ENCODE measurements at places on chromosomes 1 and 21.
A peak's percentile ranks its signal among the peaks of the same experiment; 100 is the strongest.

GRCh38 chr1:209490013-209490412 lies 93.5 kb upstream of the CAMK1G start:
- no peak for DNase-seq

GRCh38 chr1:118992868-118993699 lies 4.9 kb upstream of the TBX15 start:
- no peak for DNase-seq

DNA sequence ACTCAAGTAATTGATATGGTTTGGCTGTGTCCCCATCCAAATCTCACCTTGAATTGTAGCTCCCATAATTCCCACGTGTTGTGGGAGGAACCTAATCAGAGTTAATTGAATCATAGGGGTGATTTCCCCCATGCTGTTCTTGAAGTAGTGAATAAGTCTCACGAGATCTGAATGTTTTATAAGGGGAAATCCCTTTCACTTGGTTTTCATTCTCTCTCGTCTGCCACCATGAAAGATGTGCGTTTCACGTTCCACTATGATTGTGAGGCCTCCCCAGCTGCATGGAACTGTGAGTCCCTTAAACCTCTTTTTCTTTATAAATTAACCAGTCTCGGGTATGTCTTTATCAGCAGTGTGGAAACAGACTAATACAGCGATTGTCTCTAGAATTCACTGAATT lies 135.4 kb downstream of the BACH1 start:
- no peak for DNase-seq

- DNase-seq = no peak
These were observed 87.8 kb upstream of the MAP1LC3C start for GRCh38 chr1:242086706-242087105.

GRCh38 chr1:23356471-23357137 lies 12.5 kb upstream of the HNRNPR start:
- no peak for DNase-seq

- DNase-seq = peak; percentile 46
These were observed 32.3 kb upstream of the ID3 start for GRCh38 chr1:23591460-23592208.

- no peak for DNase-seq
These were observed 14.8 kb downstream of the BCAR3 start for GRCh38 chr1:93666613-93667384.

GRCh38 chr21:45644041-45644906 lies 749 bp downstream of the PCBP3 start:
- DNase-seq = no peak

DNA sequence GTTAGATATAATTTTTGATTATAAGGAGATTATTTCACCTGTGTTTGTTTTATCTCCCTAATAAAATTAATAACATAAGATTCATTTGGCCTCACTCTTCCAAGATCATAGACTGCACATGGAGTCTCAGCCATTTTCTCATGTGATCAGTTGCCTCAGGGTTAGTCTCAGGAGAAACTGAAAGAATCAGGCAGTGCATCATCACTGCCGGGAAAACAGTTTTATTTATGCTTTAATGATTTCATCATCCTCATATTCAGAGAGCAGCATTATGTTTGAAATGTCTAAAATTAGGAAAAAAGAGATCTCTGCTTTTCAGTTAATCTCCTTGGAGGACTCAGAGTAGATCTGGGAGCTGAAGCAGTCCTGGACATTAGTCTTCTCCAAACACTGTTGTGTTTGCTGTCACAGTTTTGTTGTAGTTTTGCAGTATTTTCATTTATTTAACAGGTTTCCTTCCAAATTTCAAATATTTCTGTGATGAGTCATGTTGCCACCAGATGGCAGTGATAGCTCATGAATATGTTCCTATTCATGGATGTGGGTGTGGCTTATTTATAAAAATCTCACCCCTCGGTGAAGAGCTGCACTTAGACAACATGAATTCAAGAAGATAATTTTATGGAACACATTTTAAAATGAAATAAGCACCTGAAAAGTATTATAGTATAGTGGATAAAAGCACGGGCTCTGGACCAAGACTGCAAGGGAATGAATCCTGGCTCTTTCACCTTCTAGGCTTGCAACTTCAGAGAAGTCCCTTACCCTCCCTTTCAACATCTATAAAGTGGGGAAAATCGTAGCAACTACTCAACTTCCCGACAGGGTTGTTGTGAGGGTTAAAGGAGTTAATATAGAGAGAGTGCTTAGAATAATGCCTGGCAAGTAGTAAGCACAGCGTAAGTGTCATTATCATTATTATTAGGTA lies 31.2 kb downstream of the CHD1L start:
- no peak for DNase-seq

- no peak for DNase-seq
These were observed 29.2 kb downstream of the ST7L start for GRCh38 chr1:112589766-112590165.

DNA sequence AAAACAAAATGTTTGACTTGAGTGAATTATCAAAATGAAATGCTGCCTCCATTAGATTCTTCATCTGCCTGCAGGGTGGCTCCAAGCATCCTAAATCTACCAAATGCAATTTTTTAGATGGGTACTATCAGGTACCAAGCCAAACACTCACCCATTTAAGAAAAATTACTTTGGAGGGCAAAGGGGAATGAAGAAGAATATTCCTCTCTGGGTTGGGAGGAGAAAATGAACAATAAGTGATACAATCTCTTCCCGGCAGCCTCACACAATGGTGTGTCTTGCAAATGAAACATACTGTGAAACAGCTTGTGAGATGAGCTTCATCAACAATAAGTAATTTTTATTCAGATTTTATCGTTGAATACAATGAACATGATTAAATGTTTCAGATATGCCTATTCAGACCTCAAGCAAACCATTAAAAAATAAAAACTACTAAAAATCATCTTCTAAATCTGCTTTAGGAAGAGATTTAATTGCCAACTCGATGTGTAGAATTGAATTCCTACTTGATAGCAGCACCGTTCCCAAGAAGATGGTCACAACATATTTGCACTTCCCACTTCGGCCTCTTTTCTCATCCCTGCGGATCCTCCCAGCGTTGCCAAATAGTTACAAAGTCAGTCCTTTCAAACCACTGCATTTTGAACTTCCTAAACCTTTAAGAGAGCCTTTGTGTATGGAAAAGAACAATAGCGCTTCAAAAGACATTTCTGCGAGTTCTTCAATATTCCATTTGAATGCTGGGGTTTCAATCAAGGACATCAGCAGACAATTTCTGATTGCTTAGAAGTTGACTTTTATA lies 2.7 kb downstream of the DAB1 start:
- DNase-seq = no peak

GRCh38 chr1:26344147-26344920 lies 9.6 kb downstream of the CRYBG2 start:
- no peak for DNase-seq

DNA sequence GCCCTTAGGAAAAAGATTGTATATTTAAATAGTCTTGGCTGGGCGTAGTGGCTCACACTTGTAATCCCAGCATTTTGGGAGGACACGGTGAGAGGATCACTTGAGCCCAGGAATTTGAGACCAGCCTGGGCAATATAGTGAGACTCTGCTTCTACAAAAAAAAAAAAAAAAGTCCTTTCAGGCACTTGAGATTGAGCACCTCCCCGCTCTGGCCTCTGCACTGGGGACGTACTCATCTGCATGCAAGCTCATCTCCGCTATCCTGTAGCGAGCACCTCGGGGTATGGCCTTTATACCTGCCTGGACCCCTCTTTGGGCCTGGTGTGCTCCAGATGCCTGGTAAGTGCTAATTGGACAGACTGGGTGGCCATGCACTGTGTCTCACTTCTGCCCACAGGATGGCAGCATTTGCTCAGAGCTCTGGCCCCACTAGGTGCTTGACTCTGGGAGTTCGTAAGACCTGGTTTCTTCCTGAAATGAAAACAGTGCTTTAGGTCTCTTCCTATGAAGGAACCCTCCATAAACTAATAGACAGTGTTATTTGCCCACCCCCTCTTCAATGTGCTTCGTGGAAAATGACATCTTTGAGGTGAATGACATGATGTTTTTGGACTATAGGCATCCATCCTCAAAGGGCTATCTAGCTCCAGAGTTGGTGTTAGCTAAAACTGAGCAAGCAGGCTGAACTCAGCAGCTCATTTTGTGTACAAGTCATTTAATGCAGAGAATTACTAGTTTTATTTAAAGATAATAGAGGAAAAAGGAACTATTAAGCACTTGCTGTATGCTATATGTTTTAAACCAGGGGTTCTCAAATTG lies 61.7 kb upstream of the ADAR start:
- peak; percentile 56 for DNase-seq

GRCh38 chr1:109732390-109732881 lies 8.4 kb downstream of the GSTM3 start:
- no peak for DNase-seq

DNA sequence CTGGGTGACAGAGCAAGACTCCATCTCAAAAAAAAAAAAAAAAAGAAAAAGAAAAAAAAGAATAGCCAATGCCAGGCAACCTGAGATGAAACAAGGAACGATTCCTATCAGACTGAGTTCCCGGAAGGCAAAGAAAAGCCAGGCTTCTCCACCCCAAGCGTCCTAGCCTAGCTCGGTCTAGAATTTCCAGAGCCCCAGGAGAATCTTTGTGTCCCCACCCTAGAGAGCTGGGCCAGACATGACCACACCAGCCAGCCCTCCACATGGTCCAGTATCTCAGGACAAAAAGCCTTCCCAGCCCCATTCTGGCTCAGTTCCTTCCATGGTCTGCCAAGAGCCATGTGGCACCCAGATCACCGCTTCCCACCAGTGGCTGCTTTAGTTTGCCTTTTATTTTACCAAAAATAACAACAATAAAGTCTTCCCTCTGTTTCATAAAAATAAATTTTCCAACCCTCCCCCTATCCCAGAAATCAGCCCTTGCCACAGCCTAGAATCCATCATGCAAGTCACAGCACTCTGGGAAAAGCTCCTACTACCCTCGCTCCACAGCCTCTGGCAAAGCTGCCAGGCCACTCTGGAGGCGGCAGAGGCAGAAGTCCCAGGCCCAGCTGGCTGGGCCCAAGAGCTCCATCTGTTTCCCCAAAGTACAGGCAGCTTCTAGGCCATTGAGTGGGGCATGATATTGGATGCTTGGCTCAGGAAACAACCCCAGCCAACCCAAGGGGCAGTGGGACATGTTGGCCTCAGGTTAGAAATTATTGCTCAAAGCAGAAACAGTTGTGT lies 3.5 kb upstream of the MKNK1 start:
- DNase-seq = no peak

DNA sequence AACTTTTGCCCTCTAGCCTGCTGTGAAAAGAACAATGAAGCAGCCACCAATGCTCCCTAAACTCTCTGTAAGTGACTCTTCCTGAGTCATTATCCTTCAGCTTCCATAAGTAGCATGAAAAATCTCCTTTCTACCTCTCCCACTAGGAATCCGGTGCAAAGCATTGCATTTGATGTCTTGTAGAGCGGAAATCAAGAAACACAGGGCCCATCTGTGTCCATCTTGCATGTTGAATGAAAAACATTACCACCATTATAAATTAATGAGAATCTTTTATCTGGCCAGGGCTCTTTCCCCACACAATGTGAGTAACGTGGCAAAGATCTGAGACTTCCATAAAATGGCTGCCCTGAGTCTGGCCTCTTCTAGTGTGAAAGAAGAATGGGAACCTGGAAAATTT lies 324.4 kb downstream of the ADGRL2 start:
- DNase-seq = no peak

- DNase-seq = no peak
These were observed 75.2 kb upstream of the LRRN2 start for GRCh38 chr1:204760757-204761156.

GRCh38 chr1:200139661-200140250 lies 112.2 kb downstream of the NR5A2 start:
- DNase-seq = no peak

- DNase-seq = no peak
These were observed 50.9 kb downstream of the PIGK start for GRCh38 chr1:77168358-77168757.

DNA sequence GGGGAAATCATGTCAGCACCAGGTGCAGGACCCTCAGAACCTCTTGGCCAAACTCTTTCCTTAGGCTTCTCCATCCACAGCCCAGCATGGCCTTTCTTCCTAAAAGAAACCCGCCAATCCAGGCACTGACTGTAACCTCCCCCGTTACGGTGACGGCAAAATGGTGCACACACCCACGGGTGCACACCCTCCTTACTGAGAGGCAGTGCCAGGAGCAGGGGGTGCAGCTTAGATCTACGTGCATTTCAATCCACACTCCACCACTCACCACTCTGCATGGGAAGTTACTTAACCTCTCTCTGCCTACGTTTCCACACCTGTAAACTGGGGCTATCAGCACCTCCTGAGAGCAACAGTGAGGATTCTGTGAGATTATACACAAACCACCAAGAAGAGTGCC lies 31.0 kb downstream of the SUSD4 start:
- no peak for DNase-seq

DNA sequence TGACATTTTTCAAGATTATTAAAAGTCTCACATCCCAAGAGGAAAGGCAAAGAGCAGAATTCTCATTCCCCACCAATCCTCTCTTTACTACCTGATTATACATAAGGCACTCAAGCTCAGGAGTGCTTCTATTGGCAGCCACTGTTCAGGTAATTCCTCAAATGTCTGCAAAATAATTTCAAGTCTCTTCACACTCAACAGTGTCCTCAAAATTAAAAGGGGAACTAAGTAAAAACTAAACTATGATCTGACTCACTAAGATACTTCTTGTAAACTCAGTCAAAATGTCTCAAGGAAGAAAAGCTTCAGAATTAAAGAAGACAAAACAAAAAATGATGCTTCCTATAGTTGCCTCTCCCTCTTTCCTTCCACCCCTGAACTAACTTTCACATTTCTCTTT lies 135.6 kb downstream of the GPATCH2 start:
- DNase-seq = no peak

DNA sequence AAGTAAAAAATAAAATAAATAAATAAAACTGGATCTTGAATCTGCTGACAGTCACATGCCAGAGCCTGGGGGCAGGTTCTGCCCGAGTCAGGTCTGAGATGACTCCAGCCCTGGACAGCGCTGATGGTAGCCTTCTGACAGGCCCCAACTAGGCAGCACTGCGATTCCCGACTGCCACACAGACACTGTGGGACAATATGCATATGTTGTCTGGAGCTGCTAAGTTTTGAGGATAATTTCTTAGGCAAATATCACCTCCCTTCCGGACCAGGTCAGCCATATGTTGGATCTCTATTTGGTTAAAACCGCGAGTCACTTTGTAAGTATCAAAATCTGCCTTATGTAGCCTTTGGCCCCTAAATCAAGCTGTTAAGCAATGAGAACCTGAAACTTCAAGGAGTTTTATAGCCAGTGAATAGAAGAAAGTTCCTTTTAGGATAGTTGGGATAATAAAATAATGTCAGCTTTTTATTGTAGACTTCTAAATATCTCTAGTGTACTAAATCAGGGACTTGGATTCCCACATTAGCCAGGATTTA lies 20.8 kb upstream of the TRIM17 start:
- DNase-seq = no peak

DNA sequence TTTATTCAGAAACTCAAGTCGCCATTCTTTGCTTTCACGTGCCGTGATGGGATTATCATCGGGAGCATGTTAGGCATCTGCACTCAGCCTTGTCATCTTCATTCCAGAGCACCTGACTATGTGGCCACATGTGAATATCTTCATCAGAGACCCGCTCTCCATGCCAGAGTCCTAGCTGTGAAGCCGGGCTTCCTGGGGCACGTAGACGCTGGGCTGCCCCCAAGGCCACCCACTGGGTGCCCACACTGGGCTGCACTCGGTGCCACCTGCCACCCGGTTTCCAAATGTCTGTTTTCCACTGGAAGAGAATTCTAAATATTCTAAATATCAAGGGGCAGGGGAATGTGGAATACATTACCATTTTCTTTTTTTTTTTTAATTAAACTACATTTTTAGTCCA lies 43.8 kb downstream of the SLC37A1 start:
- DNase-seq = no peak
